ENCODE measurements at places on chromosomes 16 and 17.

DNA sequence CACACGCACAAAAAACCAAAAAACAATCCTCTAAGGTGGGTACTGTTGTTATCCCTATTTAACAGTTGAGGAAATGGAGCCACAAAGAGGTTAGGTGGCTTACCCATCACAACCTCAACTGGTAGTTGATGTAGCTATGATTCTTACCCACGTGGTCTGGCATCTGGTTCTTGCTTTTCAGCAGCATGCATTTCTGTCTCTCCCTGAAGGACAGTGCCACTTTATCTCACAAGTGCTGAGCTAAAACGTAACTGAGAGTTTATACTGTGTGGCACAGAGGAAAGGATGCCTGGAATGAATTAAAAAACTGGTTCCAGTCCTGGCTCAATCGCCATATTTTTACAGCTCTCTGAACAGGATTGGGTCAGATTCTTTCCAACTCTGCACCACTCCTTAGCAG is 1.9 kb upstream of the CORO6 start:
- DNase-seq, result peak; percentile 1

GRCh38 chr16:83273504-83274173 is 534.1 kb upstream of the HSBP1 start:
- no peak for DNase-seq

DNA sequence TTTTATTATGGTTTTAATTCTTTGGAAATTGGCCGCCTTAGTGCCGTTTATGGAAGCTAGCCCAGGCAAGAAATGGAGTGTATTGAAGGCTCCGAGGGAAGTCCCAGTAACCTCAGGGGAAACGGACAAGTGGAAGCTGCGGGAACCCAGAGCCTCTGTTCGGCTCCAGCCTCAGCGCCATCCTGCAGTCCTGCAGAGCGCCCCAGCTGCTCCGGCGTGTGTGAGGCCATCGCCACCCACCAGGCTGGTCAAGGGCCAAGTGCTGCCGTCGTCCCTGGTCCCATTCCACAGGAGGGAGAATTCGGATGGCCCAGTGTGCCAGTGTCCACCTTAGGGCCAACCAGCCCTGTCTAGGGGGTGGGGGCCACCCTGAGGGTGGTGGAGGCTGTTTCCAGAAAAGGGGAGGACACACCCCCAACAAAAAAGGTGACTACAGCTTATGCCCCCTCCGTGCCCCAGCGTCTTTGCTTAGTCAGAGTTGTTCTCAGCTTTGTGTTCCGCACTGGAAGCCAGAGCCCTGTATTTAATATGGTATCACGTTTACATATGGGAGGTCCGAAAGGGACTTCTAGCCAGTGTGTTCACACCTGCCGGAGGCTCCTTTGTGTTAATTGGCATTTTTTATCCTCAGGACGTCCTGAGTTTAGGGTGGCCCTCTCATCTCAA is 13.0 kb downstream of the MGRN1 start:
- DNase-seq, result no peak

GRCh38 chr17:76207275-76208059 is 32.8 kb downstream of the RNF157 start:
- DNase-seq, result no peak

DNA sequence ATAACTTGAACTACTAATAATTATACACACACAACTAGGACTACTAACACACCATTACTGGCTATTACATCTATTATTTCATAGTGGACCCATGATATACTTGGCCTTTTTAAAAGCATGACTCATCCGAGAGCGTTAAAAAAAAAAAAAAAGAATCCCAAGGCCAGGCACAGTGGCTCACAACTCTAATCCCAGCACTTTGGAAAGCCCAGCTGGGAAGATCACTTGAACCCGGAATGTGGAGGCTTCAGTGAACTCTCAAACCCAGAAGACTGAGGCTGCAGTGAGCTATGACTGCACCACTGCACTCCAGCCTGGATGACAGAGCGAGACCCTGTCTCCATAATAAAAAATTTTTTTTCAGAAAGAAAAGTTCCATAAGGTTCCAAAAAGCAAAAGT is 3.1 kb downstream of the GLG1 start:
- DNase-seq, result no peak

GRCh38 chr17:36722121-36722902 is 120.9 kb downstream of the MRM1 start:
- peak; percentile 79 for DNase-seq

GRCh38 chr16:69115361-69115760 is 9.9 kb downstream of the HAS3 start:
- no peak for DNase-seq

Data from CD4-positive, alpha-beta T cell treated with Interleukin-2 at 100 ng/mL for 4 hours (primary cell).